ENCODE measurements at places on chromosomes 3 and 15.

DNA sequence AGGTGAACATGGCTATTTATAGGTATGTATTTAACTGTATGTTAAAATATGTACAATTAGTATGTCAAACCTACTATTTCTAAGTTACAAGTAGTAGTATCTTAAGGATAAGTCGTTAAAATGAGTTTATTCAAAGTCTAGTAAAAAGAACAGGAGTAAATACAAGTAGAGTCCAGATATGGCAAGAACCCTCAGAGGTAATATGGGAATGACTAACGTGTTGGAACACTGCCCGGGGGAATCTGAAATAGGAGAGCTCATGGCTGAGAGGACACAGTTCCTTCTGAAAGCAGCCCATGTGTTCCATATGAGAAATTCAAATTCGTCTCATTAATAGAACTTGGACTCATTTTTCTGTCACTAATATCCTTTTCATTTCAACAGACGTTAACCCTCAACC is 158.8 kb downstream of the CLSTN2 start:
- DNase-seq, result no peak

DNA sequence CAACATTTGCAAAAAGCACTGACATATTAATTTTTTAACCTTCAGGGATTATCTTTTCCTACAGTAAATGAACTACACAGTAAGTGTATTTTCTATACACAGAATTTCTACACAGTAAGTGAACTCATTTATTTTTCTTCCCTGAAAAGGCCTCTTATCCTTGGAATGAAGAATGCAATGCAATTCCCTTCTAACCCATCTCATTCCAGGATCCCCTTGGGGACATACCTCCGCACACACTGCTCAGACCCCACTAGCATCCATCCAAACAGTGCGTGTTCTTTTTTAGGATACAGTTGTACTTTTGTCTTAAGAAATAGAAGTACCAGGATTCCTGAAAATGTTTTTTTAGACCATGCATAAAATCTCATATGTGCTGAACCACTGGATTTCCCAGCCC is 152.8 kb downstream of the UACA start:
- no peak for DNase-seq

DNA sequence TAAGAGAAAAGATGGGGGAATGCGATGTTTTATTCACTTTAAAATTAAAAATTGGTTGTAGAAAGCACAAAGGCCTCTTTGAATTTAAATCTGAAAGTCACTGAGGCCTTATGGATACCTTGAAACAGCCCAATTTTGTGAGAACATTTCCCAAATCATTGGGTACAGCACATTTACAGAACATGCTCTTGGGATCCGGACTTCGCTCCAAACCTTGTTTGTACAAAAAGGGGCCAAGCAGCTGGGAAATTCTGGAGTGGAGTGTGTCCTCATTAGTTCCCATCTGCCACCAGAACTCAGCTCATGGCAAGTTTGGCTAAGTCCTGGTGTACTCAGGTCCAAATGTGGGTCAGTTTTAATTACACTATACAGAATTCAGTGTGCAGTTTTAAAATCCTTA is 254.2 kb downstream of the ZBTB20 start:
- DNase-seq, result no peak

GRCh38 chr3:4290272-4290893 is 12.8 kb upstream of the SETMAR start:
- peak; percentile 43 for DNase-seq

DNA sequence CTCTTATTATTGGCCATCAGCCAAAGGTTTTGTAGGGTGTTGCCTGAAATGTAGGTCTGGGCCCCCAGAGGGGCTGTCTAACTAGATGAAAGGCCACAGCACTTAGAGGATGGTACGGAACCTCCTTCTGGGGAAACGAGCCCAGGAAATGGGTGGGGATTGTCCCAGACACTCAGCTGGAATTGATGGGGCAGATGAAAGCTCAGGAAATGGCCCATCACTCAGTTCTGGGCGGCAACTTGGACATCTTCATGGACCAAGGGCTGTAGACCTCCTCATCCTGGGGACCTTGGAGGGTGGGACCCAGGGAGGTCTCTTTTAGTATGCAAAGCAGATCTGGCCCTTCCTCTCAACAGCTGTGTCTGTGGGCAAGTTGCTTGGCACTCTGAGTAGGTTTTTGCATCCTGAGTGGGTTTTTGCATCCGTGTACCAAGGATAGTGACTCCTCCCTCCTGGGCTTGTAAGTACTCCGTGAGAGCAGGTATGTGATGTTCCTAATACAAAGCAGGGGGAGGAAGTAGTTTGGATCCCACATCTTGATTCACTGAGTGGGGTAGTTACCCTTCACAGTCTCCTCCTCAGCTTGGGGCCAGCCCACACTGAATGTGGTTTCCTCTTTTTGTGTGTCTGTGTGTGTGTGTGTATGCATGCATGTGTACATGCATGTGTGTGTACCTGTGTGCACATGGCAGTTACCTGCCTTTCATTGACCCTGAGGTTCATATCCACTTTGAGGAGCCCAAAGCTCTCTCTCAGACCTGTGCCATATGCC is 292.0 kb downstream of the RPLP1 start:
- DNase-seq, result peak; percentile 32

DNA sequence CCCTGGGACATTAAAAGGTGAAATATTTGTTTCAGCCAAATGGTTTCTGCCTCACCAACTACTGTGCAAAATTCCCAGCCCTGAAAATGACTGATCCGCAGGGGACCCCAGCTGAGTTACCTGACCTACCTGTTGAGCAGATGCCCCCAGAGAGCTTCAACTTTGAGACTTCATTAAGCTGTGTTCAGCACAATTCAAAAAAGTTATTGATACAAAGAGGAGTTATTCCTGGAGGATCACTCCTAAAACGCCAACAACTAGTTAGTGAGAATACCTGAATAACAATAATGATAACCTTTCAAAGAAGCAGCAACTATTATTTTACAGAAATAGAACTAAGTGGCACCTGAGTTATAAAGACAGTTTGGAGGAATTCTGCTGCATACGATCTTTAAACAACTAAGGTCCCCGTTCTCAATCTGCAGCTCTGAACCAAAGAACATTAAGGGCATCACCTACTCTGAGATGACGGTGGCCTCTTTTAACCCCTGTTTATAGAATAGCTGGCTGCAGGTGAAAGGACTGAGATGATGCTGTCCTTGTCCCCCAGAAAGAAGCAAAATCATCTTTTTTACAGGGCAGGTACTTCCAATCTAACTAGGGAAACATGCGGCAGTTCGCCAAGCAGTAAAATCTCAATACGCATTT is 659 bp downstream of the GADL1 start:
- DNase-seq, result no peak

GRCh38 chr3:108134555-108134880 is 43.7 kb upstream of the CD47 start:
- DNase-seq, result peak; percentile 26

GRCh38 chr3:127849368-127849767 is 27.1 kb upstream of the MGLL start:
- no peak for DNase-seq

DNA sequence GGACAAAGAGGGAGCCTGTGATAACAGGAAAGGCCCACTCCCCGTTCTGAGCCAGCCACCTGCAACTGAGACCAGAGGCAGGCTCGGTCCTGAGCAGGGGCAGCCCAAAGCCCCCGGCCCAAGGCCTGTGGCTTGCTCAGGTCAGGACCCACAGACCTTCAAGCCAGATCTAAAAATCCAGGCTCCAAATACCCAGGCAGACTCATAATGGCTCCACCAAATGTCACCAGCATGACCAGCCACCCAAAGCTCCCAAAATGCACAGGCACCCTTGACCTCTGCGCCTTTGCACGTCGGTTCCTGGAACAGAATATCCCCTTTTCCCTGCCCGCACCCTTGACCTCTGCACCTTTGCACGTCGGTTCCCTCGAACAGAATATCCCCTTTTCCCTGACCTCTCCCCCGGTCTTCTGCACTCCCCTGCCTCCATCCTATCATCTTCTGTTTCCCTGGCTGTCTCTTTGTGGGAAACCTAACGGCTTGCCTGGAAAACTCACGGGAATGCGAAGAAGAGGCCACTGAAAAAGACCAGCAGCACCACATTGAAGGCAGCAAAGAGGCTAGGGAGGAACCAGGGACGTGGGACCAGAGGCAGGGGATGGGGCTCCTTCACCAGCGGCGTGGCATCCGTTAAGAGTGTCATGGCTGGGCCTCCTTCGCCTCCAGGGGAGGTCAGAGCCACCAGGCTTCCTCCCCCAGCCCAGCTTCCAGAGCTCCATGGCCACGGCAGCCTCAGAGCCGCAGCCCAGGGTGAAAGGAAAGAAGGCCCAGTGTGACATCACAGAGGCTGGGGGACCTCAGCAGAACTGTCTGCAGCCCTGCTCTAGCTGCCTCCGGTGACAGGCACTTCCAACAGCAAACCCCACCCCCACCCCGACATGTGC is at the start of gene ZDHHC19:
Gene ZDHHC19, minus strand, starts transcription at position 728 of the 884 bp plus-strand sequence. Its CDS starts 85 bp downstream, at position 643.
- no peak for DNase-seq

DNA sequence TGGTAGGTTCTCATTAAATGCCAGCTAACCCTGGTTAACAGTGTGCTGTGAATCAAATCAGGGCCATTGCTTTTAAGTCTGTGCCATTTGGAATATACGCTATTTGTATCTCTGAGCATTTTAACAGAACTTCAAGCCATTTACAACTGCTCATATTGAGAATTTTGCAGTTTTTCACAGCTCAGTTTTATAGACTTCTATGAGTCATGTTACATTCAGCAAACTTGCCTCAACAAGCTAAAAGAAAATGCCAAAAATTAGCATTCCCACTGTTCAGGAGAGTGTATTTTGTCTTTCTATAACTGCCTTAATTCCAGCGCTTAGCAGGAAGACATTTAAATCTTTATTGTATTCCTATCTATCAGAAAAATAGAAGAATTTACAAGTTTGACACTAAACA is 196.4 kb downstream of the GBE1 start:
- DNase-seq, result no peak

DNA sequence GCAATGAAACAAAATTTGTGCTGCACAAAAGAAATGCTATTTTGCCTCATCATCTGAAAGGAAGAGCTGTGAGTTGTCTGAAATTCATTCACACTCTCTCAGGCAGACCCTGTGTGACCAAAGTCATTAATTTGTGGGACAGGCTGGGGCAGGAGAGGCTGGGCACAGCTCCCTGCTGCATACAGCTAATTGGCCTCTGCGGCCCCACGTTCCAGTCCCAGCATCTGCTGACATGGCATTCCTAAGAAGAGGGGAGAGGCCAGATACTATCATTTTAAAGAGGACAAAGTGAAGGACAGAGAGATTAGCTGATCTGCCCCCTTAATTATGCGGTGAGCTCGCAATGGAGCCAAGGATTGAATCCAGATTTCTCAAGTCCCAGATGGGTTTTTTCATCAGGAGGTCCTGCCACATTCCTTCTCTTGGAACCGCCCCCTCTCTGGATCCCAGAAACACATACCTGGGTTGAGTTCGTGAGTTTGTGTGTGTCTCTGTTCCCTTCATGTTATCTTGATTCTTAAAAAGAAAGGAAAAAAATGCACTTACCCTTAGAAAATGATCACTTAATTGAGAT is 25.1 kb downstream of the POLR2M start:
- DNase-seq, result no peak

- DNase-seq, result no peak
These were observed 325.0 kb downstream of the OTOL1 start for GRCh38 chr3:161821591-161821990.

DNA sequence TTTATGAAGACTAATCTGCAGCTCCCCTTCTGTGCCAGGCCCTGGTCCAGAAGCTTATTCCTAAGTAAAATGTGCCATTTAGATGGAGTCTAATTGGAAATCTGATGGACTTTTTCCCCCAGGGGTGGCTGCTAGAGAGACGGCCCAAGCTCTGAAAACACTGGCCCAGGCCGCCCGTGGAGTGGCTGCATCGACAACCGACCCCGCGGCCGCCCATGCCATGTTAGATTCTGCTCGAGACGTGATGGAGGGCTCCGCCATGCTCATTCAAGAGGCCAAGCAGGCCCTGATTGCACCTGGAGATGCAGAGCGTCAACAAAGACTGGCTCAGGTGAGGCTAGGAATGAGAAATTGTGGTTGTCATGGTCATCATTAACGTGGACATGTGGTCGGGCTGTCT is 305.8 kb upstream of the TPM1 start:
- no peak for DNase-seq

GRCh38 chr3:28125342-28125741 is 116.1 kb upstream of the CMC1 start:
- DNase-seq, result no peak

GRCh38 chr3:124584552-124585391 is 145.5 kb upstream of the UMPS start:
- no peak for DNase-seq

DNA sequence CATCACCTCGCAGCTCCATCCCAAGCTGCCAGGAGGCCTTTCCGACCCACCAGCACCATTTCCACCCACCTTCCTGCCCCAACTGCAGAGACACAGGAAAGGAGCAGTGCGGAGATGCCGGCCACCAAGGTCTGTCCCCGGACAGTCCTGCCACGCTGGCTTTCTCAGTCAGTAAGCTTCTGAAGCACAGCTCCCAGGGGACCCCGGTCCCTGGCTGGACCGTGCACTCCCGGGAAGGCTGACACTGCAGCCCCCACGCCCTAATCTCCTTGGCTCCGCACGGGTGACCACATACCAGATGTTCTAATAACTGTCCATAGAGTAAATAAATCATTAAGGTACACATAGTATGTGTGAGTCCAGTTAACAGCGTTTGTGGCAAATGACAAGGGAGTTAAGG is 73.5 kb downstream of the VGLL4 start:
- no peak for DNase-seq

GRCh38 chr3:33131331-33132018 is 17.7 kb downstream of the CRTAP start:
- DNase-seq, result peak; percentile 68

DNA sequence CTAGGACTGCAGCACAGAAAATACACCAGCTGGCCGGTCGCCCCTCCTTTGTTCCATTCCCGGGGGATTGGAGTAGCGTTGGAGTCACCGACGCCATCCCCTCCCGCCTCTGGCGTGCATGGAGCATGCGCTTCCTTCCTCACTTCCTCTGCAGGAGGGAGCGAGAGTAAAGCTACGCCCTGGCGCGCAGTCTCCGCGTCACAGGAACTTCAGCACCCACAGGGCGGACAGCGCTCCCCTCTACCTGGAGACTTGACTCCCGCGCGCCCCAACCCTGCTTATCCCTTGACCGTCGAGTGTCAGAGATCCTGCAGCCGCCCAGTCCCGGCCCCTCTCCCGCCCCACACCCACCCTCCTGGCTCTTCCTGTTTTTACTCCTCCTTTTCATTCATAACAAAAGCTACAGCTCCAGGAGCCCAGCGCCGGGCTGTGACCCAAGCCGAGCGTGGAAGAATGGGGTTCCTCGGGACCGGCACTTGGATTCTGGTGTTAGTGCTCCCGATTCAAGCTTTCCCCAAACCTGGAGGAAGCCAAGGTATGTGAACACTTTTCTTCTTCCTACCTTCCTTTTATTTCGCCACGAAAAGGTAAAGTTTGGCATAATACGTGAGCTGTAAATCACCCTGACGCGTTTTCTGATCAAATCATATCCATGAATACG is at the start of gene SCG3:
Gene SCG3, plus strand, starts transcription at position 201 of the 661 bp plus-strand sequence. Its CDS starts 253 bp downstream, at position 454.
- DNase-seq, result no peak

- peak; percentile 89 for DNase-seq
These were observed at the start of gene FSD2 for GRCh38 chr15:82805994-82806406. TSS of gene FSD2 (minus strand) at chr15:82806069. CDS start at chr15:82787390, 18,679 bp downstream.

GRCh38 chr3:168154089-168154488 is 58.4 kb upstream of the GOLIM4 start:
- no peak for DNase-seq

GRCh38 chr3:138440121-138440521 is 5.7 kb downstream of the ESYT3 start:
- no peak for DNase-seq
